Activated CD4-positive, alpha-beta memory T cell treated with anti-CD3 and anti-CD28 coated beads, Interleukin-2, amount 10 ng/mL, durations not matched to agents 7 days and 5 days (primary cell): ENCODE measurements at places on chromosomes 2 and 18. TPM values are rescaled to one million over a fixed set of nuclear protein-coding genes. Genes with fewer than 3 reads are reported as not detected.

NEUROD1 gene
- total RNA-seq: not detected

DNA sequence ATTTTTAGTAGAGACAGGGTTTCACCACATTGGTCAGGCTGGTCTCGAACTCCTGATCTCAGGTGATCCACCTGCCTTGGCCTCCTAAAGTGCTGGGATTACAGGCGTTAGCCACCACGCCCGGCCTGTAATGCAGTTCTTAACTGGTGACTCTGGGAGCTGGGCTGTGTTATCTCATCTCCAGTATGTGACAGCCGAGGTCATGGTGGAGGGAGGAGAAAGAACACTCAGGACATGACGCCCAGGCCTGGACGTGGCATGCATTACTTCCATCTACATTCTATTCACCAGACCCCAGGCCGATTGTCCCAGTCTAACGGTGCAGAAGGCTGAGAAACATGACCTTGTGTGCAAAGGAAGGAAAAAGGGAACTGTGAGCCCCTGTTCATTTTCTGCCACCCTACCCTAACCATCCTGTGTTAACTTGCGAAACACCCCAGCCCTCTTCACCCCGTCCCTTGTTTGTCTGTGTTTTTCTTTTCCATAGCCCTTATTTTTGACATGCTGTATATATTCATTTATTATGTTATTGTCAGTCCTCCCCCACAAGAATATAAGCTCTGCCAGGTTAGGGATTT lies 88.1 kb upstream of the ASAP2 start:
- no peaks in the 10 kb centered on the region for H3K36me3 ChIP-seq
- H3K27me3 ChIP-seq: peaks cover 3% of the 10 kb centered on the region
- H3K4me1 ChIP-seq: no peaks in the 10 kb centered on the region
- no peak for DNase-seq

TXNDC2 gene
- 0.30 TPM for total RNA-seq

PROKR1 gene
- not detected for total RNA-seq

GRCh38 chr2:29446847-29447246 lies 331.6 kb downstream of the CLIP4 start:
- H3K4me1 ChIP-seq: no peaks in the 10 kb centered on the region
- H3K27ac ChIP-seq: no peak overlapping the region
- H3K4me3 ChIP-seq: no peak overlapping the region
- no peak for DNase-seq
- peaks cover 15% of the 10 kb centered on the region for H3K27me3 ChIP-seq
- no peaks in the 10 kb centered on the region for H3K36me3 ChIP-seq

GRCh38 chr2:241987726-241988125 lies 118.2 kb downstream of the RTP5 start:
- no peak overlapping the region for H3K4me3 ChIP-seq
- H3K4me1 ChIP-seq: peaks cover 12% of the 10 kb centered on the region
- H3K27ac ChIP-seq: no peak overlapping the region
- H3K27me3 ChIP-seq: no peaks in the 10 kb centered on the region
- DNase-seq: no peak

GRCh38 chr2:14303366-14304115 lies 329.0 kb upstream of the LRATD1 start:
- no peaks in the 10 kb centered on the region for H3K27me3 ChIP-seq
- H3K4me1 ChIP-seq: no peaks in the 10 kb centered on the region
- H3K4me3 ChIP-seq: no peak overlapping the region
- no peak for DNase-seq
- H3K27ac ChIP-seq: no peak overlapping the region
- H3K36me3 ChIP-seq: no peaks in the 10 kb centered on the region

GRCh38 chr2:9424447-9425164 lies 1.2 kb downstream of the CPSF3 start:
- H3K27me3 ChIP-seq: no peaks in the 10 kb centered on the region
- no peak overlapping the region for H3K27ac ChIP-seq
- no peak overlapping the region for H3K4me3 ChIP-seq
- peaks cover 32% of the 10 kb centered on the region for H3K4me1 ChIP-seq
- no peak for DNase-seq

- no peaks in the 10 kb centered on the region for H3K36me3 ChIP-seq
- H3K4me1 ChIP-seq: no peaks in the 10 kb centered on the region
- H3K27me3 ChIP-seq: no peaks in the 10 kb centered on the region
- H3K4me3 ChIP-seq: no peak overlapping the region
- H3K27ac ChIP-seq: no peak overlapping the region
- no peak for DNase-seq
Measured at GRCh38 chr18:6956495-6956894, 161.1 kb downstream of the LAMA1 start.

DSEL gene
- 0.18 TPM for total RNA-seq

ACADL gene
- not detected for total RNA-seq

CRYGD gene
- not detected for total RNA-seq

C18orf32 gene
- total RNA-seq: 33.7 TPM

- H3K27ac ChIP-seq: no peak overlapping the region
- H3K4me1 ChIP-seq: no peaks in the 10 kb centered on the region
- no peak overlapping the region for H3K4me3 ChIP-seq
- peaks cover 28% of the 10 kb centered on the region for H3K27me3 ChIP-seq
- H3K36me3 ChIP-seq: no peaks in the 10 kb centered on the region
Measured at GRCh38 chr2:200184748-200185627, 121.5 kb upstream of the SPATS2L start.

GRCh38 chr2:222919841-222920526 lies 59.1 kb downstream of the ACSL3 start:
- H3K36me3 ChIP-seq: peaks cover 31% of the 10 kb centered on the region
- no peak for DNase-seq
- H3K27me3 ChIP-seq: no peaks in the 10 kb centered on the region
- H3K27ac ChIP-seq: no peak overlapping the region

C2orf66 gene
- total RNA-seq: 0.33 TPM

DNA sequence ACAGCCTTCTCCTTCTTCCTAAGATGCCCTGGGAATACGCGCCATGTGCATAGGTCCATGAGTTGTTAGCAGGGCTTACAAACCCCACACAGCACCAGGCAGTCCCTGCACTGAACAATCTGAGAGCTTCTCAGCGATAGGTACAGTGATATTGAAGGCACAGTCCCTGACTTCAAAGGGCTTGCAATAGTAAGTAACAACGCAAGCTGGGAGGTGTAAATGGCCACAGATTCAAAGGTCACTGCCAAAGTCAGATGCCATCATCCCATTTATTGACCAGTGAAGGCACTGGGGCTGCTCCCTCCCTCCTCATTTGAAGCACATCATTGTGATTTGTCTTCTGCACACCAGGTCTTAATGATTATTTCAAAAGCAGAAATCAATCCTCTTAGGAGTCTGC lies 541 bp upstream of the SCYGR3 start:
- peaks cover 14% of the 10 kb centered on the region for H3K27me3 ChIP-seq
- H3K4me3 ChIP-seq: no peak overlapping the region
- no peaks in the 10 kb centered on the region for H3K36me3 ChIP-seq
- no peaks in the 10 kb centered on the region for H3K4me1 ChIP-seq
- no peak overlapping the region for H3K27ac ChIP-seq

MTLN gene
- 50.7 TPM for total RNA-seq

DNA sequence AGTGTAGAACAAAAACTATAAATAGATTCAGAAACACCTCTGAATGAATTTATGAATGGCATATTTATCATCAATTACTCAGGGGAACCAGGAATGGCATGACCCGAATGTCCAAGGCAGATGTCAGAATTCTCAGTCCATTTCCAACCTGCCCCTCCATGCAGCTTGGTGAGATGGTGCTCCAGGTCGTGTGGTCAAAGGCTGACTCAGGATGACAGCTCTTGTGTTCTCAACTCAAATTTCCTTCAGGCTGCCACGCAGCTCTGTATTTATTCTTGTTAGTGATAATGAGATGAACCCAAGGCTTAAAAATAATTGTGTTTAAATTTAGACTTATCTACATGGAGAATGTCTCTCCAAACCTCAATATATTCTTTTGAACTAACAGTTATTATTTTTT lies 146.9 kb downstream of the METTL4 start:
- no peaks in the 10 kb centered on the region for H3K4me1 ChIP-seq
- H3K36me3 ChIP-seq: no peaks in the 10 kb centered on the region
- peaks cover 9% of the 10 kb centered on the region for H3K27me3 ChIP-seq

SLC4A5 gene
- total RNA-seq: 2.5 TPM

DNA sequence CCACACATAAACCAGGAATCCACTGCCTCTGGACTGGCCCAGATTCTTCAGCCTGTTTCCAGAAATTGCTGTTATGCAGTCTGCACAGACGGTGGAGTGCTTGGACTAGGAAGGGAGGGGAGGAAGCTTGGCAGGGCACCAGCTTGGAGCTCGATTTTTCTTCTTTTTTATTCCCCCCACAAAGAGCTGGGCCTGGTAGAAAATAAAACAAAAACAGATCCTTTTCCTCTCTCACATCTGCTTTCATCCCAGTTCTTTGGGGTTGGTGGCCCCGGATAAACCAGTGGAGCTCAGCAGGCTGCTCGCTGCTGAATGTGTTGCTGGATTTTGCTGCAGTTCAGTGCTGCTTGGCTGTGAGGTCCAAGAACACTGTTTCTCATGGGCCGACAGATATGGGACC lies 16.0 kb downstream of the LRRTM1 start:
- H3K36me3 ChIP-seq: no peaks in the 10 kb centered on the region
- DNase-seq: no peak
- H3K4me1 ChIP-seq: no peaks in the 10 kb centered on the region
- no peaks in the 10 kb centered on the region for H3K27me3 ChIP-seq
- no peak overlapping the region for H3K4me3 ChIP-seq

TLX2 gene
- total RNA-seq: 2.6 TPM

GRCh38 chr2:148201075-148202004 lies 180.4 kb downstream of the MBD5 start:
- no peaks in the 10 kb centered on the region for H3K27me3 ChIP-seq
- no peak overlapping the region for H3K27ac ChIP-seq
- DNase-seq: peak; percentile 44
- no peaks in the 10 kb centered on the region for H3K36me3 ChIP-seq
- no peaks in the 10 kb centered on the region for H3K4me1 ChIP-seq

- H3K4me3 ChIP-seq: no peak overlapping the region
- H3K27me3 ChIP-seq: peaks cover 11% of the 10 kb centered on the region
- H3K4me1 ChIP-seq: peaks cover 7% of the 10 kb centered on the region
- no peak for DNase-seq
- no peak overlapping the region for H3K27ac ChIP-seq
- H3K36me3 ChIP-seq: no peaks in the 10 kb centered on the region
Measured at GRCh38 chr2:20538308-20539132, 91.6 kb downstream of the RHOB start.

- H3K36me3 ChIP-seq: no peaks in the 10 kb centered on the region
- peaks cover 94% of the 10 kb centered on the region for H3K4me1 ChIP-seq
- no peak overlapping the region for H3K4me3 ChIP-seq
- peak overlapping the region; percentile 100 for H3K27ac ChIP-seq
Measured at GRCh38 chr2:8540552-8541055, 141.3 kb upstream of the ID2 start.

- H3K27me3 ChIP-seq: no peaks in the 10 kb centered on the region
- H3K36me3 ChIP-seq: peaks cover 52% of the 10 kb centered on the region
- DNase-seq: peak; percentile 60
- peak overlapping the region; percentile 85 for H3K27ac ChIP-seq
- H3K4me1 ChIP-seq: peaks cover 73% of the 10 kb centered on the region
- peak overlapping the region; percentile 5 for H3K4me3 ChIP-seq
Measured at GRCh38 chr2:234444893-234445292, 52.0 kb downstream of the ARL4C start.

KLHL41 gene
- total RNA-seq: not detected

KIF5C gene
- 21.7 TPM for total RNA-seq

GRCh38 chr2:237201461-237202287 lies 116.0 kb downstream of the COPS8 start:
- DNase-seq: no peak
- no peaks in the 10 kb centered on the region for H3K36me3 ChIP-seq
- no peak overlapping the region for H3K27ac ChIP-seq
- no peak overlapping the region for H3K4me3 ChIP-seq
- no peaks in the 10 kb centered on the region for H3K4me1 ChIP-seq

DNA sequence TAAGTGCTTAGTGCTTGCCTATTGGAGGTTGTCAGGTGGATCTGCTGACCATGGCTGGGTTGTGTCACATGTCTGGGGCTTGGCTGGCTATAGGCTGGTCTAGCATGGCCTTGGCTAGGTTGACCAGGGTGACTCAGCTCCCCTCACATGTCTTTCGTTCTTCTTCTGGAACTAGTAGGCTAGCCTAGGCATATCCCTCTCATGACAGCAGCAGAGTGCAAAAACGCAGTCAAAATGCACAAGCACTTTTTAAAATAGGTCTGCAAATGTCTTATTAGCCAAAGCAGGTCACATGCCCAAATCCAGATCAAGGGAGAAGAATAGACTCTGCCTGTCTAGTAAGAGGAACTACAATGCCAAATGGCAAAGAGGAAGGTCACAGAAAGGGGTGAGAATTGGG lies 179.7 kb upstream of the ACVR2A start:
- H3K27me3 ChIP-seq: no peaks in the 10 kb centered on the region
- H3K4me1 ChIP-seq: peaks cover 23% of the 10 kb centered on the region

- no peak overlapping the region for H3K4me3 ChIP-seq
- no peak for DNase-seq
- peaks cover 5% of the 10 kb centered on the region for H3K27me3 ChIP-seq
- H3K27ac ChIP-seq: no peak overlapping the region
- no peaks in the 10 kb centered on the region for H3K4me1 ChIP-seq
- no peaks in the 10 kb centered on the region for H3K36me3 ChIP-seq
Measured at GRCh38 chr2:156600196-156600595, 164.0 kb downstream of the GPD2 start.

DNA sequence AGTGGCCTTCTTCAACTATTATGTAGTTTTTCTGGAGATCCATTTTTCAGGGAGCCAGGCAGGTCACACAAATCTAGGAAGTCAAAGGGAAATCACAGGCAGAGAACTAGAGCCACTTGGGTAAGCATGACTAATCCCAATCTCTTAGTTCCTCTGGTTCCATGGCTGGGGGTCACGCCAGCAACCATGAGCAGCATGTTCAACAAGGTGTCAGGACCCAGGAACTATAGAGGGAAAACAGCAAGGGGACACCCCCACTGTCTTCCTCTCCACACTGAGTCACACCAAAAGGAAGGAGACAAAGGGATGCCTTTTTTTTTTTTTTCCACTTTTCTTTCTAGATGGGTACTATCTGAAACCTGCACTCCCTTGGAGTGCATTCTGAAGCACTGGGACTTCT lies 250.9 kb downstream of the OTX1 start:
- H3K27ac ChIP-seq: no peak overlapping the region
- H3K36me3 ChIP-seq: peaks cover 5% of the 10 kb centered on the region
- DNase-seq: no peak
- H3K4me3 ChIP-seq: no peak overlapping the region
- no peaks in the 10 kb centered on the region for H3K4me1 ChIP-seq

DNA sequence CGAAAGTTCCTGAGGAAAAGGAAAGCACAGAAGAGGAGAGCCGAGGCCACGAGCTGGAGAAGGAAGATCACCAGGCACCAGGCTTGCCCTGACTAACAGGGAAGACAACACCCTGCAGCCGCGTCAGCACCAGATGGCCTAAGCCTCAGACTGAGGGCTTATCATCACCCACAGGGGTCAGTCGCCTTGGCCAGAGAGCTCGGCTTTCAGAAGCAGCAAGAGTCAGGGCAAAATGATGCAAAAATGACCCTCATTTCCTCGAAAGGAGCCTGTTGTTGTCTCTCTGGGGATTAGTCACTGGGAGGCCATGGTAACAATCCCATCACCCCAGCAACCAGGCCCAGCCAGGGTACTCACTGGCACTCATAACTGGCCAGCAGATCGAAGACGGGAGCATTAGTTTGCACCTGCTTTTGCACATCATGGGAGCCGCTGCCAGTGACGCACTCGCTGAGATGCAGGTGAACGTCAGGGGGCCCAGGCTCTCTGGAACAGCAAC lies 42.7 kb upstream of the ZFP36L2 start:
- no peak overlapping the region for H3K27ac ChIP-seq
- H3K4me1 ChIP-seq: peaks cover 16% of the 10 kb centered on the region
- H3K27me3 ChIP-seq: no peaks in the 10 kb centered on the region
- no peak overlapping the region for H3K4me3 ChIP-seq
- no peak for DNase-seq

DYNAP gene
- not detected for total RNA-seq
